ENCODE measurements at places on chromosomes 16 and 17.

GRCh38 chr17:51305182-51305581 lies 44.8 kb downstream of the UTP18 start:
- no peak for DNase-seq

- no peak for DNase-seq
Observed at GRCh38 chr17:2716649-2717048, 5.1 kb upstream of the CLUH start.

GRCh38 chr16:89855301-89855945 lies 18.0 kb upstream of the TCF25 start:
- no peak for DNase-seq

- DNase-seq: no peak
Observed at GRCh38 chr17:53571342-53571741, 251.4 kb upstream of the KIF2B start.

DNA sequence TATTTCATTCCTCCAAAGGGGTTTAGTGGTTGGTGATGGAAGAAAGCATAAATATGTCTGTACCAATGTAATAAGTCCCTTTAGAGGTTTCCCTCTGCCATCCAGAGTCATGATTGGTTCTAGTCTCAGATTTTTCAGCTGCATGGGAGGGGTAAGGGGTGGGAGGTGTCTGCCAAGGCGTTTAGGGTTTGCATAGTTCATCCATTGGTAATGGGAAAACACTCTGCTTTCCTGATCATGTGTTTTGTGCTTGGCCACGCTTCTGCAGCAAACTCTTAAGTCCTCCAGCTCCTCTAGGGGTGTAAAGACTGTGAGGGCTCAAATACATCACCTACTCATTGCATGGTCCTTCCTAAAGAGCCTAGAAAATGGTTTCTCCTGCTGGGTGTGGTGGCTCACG lies 29.8 kb downstream of the LIG3 start:
- DNase-seq: no peak

DNA sequence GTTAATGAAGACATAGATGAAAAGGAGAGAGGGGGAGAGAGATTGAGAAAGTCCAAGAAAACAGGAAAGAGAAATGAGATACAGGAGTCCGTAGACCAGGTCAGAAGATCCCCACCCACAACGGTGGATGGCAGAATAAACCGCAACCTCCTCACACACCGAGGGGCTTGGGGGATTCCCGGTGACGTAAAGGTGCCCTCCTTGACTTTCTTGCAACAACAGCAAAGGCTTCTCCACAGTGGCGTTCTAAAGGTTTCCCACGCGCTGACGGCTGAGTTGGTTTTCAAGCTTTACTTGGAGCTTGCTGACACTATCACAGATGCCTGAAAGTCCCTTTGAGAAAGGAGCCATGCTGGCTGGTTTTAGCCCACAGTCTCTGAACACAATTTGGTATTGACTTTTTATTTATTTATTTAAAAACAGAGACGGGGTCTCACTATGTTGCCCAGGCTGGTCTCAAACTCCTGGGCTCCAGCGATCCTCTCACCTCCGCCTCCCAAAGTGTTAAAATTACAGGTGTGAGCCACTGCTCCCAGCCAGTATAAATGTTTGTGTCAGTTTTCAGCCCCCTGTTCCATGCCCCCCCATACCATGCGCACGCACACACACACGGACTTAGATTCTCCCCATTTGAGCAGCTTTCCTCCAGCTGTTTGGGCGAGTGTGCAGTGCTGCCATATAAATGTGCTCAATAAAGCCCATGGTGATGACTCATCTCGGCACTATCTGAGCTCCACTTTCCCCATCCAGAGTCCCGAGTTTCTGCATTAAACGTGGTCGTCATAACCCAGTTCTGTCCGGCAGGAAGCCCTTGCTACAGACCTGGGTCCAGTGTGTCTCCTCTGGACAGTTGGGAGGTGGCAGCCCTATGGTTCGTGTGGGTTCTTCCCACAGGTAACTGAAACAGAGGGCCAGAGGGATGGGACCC lies 33.0 kb upstream of the SEC14L1 start:
- no peak for DNase-seq

DNA sequence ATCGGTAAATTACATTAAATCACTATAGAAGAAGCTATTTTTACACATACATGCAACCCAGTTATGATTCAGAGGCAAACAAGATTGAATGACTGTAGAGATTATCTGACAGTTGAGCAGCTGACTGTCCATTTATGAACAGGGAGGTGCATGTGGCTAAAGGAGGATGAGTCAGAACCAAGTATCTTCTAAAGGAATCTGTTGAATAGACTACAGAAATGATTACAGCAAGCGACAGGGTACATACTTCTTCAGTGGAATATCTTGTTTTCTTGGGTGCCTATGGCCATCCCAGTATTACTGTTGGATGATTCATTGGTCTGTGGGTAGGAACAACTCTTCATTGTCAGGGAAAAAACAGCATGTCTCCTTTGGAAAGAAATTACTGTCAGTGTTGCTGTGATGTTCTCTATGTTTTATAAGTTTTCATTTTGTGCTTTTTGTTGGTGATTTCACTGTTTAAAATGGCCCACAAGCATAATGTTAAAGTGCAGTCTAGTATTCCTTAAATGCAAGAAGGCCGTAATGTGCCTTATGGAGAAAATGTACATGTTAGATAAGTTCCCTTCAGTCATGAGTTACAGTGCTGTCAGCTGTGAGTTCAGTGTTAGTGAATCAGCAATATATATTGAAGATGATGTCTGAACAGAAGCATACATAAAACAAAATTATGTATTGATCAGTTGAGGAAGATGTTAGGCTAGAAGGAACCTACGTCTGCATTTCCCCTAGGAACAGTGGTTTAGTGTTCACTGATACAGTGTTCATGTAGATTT lies 27.0 kb downstream of the CBFB start:
- DNase-seq: peak; percentile 74

DNA sequence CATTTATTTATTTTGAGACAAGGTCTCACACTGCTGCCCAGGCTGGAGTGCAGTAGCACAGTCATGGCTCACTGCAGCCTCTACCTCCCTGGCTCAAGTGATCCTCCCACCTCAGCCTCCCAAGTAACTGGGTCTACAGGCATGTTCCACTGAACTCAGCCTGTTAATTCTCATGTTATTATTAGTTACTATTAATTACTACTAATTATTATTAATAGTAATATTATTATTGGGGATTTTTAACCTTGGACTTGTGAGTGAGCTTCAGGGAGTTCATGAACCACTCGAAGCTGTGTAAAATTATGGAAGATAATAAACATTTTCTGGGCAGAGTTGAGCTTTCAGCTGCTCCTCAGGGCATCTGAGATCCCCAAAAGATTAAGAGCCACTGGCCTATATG lies 4.6 kb upstream of the STAC2 start:
- no peak for DNase-seq

DNA sequence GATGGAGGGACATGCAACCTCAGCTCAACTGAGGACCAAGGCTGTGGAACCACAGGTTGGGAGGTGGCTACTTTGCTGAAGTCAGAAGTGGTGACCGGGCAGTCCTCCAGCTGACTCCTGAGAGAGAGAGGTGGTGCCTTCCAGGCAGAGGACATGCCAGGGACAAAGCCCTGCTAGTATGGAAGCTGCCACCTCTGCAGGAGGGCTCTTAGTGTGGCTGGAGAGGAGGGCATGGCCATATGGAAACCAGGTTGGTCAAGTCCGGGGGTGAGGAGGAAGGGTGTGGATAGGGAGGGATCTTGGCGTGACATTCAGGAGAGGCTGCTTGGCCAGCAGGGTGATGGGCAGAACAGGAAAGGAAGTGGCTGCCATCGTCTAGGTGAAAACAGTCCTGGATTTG lies 5.7 kb downstream of the C16orf86 start:
- no peak for DNase-seq

GRCh38 chr16:20409398-20410120 lies at the start of gene ACSM5:
TSS of gene ACSM5 (plus strand) at chr16:20409534. CDS start at chr16:20411485, 1,951 bp downstream.
- no peak for DNase-seq

DNA sequence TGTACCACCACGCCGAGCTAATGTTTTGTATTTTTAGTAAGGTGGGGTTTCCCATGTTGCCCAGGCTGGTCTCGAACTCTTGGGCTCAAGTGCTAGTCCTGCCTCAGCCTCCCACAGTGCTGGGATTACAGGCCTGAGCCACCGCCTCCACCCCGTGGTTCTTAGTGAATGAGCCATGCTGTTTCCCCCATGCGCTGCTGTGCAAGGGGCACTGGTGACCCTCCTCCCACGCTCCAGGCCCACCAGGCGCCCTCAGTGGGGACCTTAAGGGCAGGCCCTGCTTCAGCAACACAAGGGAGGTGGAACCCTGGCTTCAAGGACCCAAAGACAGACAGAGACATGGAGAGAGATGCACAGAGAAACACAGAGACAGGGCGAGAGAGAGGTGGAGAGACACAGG lies 15.4 kb upstream of the NUDT16L1 start:
- DNase-seq: no peak

- DNase-seq: no peak
Observed at GRCh38 chr16:75097941-75098901, 18.4 kb downstream of the LDHD start.

GRCh38 chr16:64808474-64808873 lies 313.4 kb downstream of the CDH11 start:
- DNase-seq: no peak

GRCh38 chr17:60535382-60536279 lies 9.6 kb upstream of the APPBP2 start:
- DNase-seq: no peak

- no peak for DNase-seq
Observed at GRCh38 chr16:492211-492875, 35.2 kb upstream of the CAPN15 start.

DNA sequence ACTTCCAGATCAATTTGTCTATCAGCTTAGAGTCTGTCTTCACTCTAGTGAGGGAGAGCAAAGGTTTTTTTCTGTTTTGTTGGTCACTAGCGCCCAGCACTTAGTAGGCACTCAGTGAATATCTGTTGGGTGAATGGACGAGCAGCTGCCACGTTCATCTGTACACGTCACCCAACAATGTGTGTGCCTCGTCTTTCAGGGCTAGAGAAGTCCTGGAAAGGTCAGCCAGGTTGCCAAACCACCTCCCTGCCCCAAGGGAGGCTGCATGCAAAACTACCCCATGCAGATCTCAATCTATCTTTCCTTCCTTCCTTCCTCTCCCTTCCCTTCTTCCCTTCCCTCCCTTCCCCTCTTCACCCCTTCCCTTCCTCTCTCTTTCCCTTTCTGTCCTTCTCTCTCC lies 340.9 kb downstream of the SOX9 start:
- DNase-seq: no peak

GRCh38 chr17:40303009-40303657 lies 5.8 kb upstream of the RARA start:
- DNase-seq: no peak

DNA sequence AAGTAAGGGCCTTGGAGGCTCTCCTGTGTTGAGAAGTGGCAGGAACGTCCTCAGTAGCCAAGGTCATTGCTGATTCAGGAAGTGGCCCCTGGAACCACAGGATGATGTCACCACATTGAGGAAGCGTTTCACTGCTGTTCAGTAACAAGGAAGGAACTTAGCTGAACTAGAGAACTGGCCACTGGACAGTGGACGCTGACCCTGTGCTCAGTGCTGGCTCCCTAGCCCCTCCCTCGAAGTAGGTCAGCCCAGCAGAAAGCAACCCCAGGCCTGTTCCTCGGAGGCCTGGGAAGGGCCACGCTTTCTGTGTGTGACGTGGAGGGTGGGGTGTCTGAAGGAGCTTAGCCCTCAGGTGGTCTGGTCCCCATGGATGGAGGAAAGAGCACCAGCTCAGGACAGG lies 58.3 kb downstream of the B9D1 start:
- DNase-seq: no peak

- DNase-seq: no peak
Observed at GRCh38 chr16:50841081-50841886, 99.4 kb downstream of the CYLD start.

GRCh38 chr17:74960570-74961342 lies 11.8 kb downstream of the HID1 start:
- DNase-seq: no peak

- DNase-seq: no peak
Observed at GRCh38 chr17:12348476-12348875, 317.2 kb upstream of the MYOCD start.

DNA sequence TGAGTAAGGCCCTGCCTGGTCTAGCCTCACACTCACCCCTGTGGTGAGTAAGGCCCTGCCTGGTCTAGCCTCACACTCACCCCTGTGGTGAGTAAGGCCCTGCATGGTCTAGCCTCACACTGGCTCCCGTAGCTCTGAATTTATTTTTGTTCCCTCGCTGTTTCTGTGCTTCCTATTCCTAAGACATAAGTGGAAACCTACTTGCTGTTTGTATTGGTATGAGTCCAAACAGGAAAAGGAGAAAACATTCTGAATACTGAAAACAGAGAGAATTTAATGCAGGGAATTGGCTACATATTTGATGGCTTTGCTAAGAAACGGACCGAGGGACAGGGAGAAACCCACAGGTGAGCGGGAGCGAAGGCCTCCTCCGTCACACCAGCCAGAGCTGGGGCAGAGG lies 267.8 kb downstream of the FOXL1 start:
- no peak for DNase-seq

- DNase-seq: no peak
Observed at GRCh38 chr17:39110435-39111136, 40.9 kb downstream of the PLXDC1 start.

- no peak for DNase-seq
Observed at GRCh38 chr16:57301126-57301817, 16.8 kb upstream of the PLLP start.

DNA sequence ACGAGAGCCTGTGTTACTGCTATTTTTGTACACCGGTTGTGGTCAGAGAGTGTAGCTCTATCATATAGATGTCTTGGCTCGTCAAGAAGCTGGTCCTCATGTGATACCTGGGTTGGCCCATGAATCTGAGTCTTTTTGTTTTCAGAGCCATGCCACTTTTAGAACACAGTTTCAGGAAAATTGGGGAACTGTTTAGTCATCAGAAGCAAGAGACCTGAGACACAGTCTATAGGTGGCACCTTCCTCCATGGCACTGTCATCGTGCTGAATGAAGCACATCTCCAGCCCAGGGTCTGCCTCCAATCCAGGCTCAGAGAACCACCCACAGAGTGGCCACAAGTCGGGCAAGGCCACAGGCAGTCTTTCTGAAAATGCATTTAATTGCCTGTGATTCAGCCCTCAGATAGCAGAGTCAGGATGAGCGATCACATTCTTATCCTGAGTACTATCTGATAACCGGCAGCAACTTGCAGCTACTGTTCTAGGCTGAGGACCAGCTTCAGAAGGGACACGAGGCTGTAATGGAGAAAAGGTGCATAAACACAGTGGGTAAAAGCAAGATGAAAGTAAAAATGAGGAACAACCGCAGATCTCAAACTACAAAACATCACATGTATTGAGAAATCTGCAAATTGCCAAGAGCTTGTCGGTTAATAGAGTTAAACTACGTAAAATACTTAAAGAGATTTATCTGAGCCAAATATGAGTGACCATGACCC lies 14.2 kb upstream of the HAPSTR1 start:
- DNase-seq: no peak
